ENCODE measurements at places on chromosomes 4 and X. TPM values are rescaled to one million over a fixed set of nuclear protein-coding genes. Genes with fewer than 3 reads are reported as not detected.

The GABRG1 gene
- 0.21 TPM for polyA plus RNA-seq

The BMP3 gene
- 14.8 TPM for polyA plus RNA-seq

The GLOD5 gene
- polyA plus RNA-seq = 0.79 TPM

The GABRQ gene
- 1.0 TPM for polyA plus RNA-seq

The BST1 gene
- 13.8 TPM for polyA plus RNA-seq

The SLC38A5 gene
- polyA plus RNA-seq = 10.5 TPM

The DMP1 gene
- polyA plus RNA-seq = not detected

The USP51 gene
- polyA plus RNA-seq = 11.5 TPM

The ARSJ gene
- 16.8 TPM for polyA plus RNA-seq

The SNX25 gene
- polyA plus RNA-seq = 23.6 TPM

The DKK2 gene
- 1.2 TPM for polyA plus RNA-seq

The LUZP4 gene
- not detected for polyA plus RNA-seq

The INTU gene
- polyA plus RNA-seq = 23.0 TPM

The SPIN2A gene
- polyA plus RNA-seq = 4.7 TPM

The ALAS2 gene
- polyA plus RNA-seq = 10.8 TPM

The RS1 gene
- 0.07 TPM for polyA plus RNA-seq

The FDCSP gene
- 0.31 TPM for polyA plus RNA-seq

The VCX3B gene
- polyA plus RNA-seq = 0.43 TPM

The UGT2B17 gene
- polyA plus RNA-seq = not detected

The EFHC2 gene
- 10.6 TPM for polyA plus RNA-seq

The DOK7 gene
- 4.7 TPM for polyA plus RNA-seq

The GAGE12H gene
- not detected for polyA plus RNA-seq

The ITGB1BP2 gene
- polyA plus RNA-seq = 2.1 TPM

The TRIM61 gene
- polyA plus RNA-seq = 2.5 TPM

All from renal pelvis (tissue), 12 donors.